ENCODE measurements at places on chromosomes 2 and 18.

DNA sequence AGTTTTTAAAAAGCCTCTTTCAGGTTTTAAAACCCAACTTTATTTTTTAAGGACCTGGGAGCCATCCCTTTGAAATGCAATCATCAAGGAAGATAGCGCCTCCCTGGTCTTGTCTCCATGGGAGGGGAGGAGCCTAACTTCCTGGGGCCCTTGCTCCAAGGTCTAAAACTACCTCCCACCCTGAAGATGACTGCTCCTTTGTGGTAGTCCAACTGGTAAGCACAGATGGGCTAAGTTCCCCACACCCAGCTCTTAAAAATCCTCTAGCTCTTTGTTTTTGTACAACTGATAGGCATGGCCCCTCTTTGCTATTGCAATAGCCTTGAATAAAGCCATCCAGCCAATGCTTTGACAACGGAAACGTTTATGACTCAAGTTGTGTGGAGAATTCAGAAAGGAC, 716.8 kb downstream of the CBLN2 start:
- DNase-seq: no peak

DNA sequence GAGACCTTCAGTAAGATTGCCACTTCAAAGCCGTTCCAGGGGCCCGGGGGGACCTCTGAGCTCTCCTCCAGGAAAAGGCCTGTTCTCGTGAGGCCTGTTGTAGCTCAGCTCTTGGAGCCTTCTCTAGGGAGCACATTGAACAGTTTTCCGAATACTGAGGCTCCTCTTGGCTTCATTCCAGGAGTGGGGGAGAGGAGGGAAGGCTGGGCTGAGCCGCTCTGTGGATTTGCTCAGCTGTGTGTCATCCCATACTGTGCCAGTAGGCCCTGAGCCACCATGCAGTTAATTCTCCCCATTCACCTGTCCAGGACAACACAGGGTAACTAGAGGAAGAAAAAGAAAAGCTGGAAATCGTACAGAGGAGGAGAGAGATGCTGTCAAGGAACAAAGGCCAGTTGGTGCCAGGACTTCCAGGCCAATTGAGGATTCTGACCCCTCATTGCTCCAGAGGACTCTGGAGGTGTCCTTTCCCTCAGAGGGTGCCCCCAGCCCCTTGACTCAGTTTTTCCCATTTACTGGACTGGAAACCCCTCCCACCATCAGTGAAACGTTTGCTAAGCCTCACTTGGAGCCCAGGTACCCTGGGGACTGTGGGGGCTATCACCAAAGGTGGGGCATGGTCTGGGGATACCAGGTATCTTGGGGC, 41.4 kb downstream of the HS1BP3 start:
- DNase-seq: no peak

DNA sequence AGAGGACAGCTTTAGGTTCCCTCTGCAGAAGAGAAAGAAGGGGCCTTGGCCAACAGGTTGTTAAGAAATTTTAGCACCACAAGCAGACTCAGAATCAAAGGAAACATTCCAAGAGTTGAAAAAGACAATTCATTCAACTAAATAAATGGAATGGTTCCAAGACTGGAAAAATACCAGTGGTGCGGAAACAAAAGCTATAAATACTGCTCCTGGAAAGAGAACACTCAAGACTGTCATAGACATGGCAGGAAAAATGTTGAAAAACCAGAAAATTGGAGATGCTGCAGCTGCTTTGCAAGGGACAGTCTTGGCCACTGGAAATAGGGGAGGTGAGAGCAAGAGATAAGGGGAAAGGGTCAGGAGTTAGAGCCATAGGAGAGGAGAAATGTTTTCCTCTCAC, 312.7 kb upstream of the CYRIA start:
- DNase-seq: no peak

DNA sequence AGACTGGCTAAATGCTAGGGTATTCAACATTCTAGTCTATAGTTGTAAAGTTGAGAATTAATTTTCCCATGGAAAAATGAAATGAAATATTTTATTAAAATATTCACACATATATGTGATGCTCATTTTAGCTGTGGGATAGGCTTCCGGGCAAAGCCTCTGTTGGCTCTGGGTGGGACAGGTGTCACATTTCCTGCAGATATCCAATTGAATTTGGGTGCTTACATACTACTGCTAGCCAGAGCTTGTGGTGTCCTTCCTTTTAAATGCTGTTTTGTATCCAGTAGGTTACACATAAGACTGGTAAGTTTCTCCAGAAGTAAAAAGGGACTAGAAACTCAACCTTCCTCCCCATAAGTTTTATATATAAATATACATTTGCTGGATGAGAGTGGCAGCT, 73.8 kb downstream of the RPRM start:
- DNase-seq: no peak

GRCh38 chr2:42450136-42450535, 43.6 kb downstream of the KCNG3 start:
- DNase-seq: no peak

GRCh38 chr2:99495115-99495860, 5.5 kb upstream of the REV1 start:
- DNase-seq: no peak

All from activated T-cell treated with anti-CD3 and anti-CD28 coated beads, Interleukin-2, amount 50 U/mL, for 72 hours (primary cell).